WTC11 (cell line): ENCODE measurements at places on chromosomes 5 and 9. TPM values are rescaled to one million over a fixed set of nuclear protein-coding genes. Genes with fewer than 3 reads are reported as not detected.
A peak's percentile ranks its signal among the peaks of the same experiment; 100 is the strongest.

DNA sequence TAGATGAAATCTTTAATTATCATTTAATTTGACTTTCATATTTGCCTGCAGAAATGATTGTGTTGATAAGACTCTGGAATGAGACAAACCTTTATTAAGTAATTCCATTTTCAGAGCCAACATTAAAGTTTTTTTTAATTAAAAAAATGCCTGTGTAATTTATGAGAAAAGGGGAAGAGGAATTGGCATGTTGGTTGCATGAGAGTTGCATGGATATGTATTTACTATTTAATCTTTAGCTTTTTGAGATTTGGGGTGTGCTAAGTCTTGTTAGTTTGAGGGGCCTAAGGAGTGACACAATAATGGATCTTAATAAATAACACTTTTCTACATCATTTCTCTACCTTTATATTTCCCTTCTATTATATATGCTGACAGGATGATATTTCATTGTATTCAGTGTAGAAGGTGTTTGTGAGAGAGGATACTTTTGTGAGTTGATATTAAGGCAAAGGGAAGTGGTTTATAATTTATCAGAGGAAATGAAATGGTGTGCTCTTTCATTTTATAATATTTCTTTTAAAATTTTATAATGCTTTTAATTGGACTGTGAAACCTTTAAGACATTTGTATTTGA, 54.9 kb downstream of the PIK3R1 start:
- no peak for DNase-seq
- peaks cover 20% of the 10 kb centered on the region for H3K4me1 ChIP-seq
- no peak overlapping the region for H3K27ac ChIP-seq
- no peak overlapping the region for H3K4me3 ChIP-seq
- peaks cover 2% of the 10 kb centered on the region; the same call in 1 of the 2 replicates for H3K36me3 ChIP-seq

The EGFLAM gene
- total RNA-seq = 1.1 to 1.3 TPM (median 1.1 TPM) in 3 replicates

GRCh38 chr5:59790376-59790775, 103.2 kb downstream of the PDE4D start:
- 0 out of 2 replicates have a peak overlapping the region, but pooled peaks have one; percentile 9 for H3K27ac ChIP-seq
- H3K4me1 ChIP-seq = peaks cover 16% of the 10 kb centered on the region
- no peak for DNase-seq
- no peaks in the 10 kb centered on the region for H3K36me3 ChIP-seq

GRCh38 chr9:89071591-89071990, 80.3 kb downstream of the S1PR3 start:
- H3K36me3 ChIP-seq = peaks cover 6% of the 10 kb centered on the region; the same call in 1 of the 2 replicates
- DNase-seq = no peak
- H3K27me3 ChIP-seq = no peaks in the 10 kb centered on the region
- H3K27ac ChIP-seq = no peak overlapping the region
- no peak overlapping the region for H3K4me3 ChIP-seq

- no peak overlapping the region for H3K4me3 ChIP-seq
- DNase-seq = no peak
- no peaks in the 10 kb centered on the region for H3K27me3 ChIP-seq
Measured at GRCh38 chr5:109164001-109164400, 245.8 kb downstream of the PJA2 start.

DNA sequence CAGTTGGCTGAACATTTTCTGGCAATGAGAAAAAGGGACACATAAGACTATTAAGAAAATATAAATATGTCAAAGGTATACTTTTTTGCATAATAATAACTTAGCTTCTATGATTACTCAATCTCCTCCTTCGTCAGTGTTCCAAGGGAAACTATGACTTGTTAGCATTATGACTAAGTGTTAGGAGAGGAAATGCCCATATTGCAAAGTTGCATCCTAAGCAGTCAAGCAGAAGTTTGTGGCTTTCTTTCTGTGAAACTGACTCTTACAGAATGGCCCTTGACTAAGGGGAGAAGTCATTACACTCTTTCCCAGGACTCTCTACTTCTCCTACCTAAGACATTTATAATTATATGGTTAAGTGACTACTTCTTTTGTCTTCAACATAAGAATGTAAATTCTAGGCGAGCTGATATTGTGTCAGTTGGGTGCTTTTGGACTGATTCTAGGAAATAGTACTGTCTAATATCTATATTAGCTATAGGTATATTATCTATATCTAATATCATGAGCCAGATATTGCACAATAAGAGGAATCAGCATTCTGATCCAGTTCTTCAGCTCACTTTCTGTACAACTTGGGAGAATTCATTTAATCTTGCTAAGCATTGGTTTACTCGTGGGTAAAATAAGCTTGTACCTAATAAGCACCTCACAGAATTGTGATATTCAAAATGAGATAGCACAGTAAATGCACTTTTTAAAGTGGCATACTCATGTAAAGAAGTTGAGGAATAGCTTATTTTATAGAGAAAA, 16.4 kb upstream of the SPINK6 start:
- H3K36me3 ChIP-seq = no peaks in the 10 kb centered on the region
- no peaks in the 10 kb centered on the region for H3K4me1 ChIP-seq
- H3K27me3 ChIP-seq = no peaks in the 10 kb centered on the region
- no peak overlapping the region for H3K27ac ChIP-seq
- no peak for DNase-seq

The SLC45A2 gene
- total RNA-seq = not detected in 3 replicates

DNA sequence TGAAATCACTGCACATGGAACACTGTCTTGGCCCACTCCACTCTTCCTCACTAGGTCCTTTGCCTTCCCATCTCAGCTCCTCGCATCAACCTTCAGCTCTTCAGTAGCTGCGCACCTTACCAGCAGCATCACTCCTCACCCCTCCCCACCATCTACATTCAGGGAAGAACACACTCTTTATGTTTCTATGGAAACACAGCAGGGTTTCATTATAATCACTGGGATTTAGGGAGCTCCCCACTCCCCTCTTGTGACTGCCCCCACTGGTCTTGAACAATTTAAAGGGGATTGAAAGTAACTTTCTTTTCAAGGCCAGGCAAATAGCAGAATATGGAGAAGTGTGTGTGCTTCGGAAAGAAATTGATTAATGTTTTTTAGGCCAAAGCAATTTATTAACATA, 111.2 kb downstream of the INSYN2B start:
- H3K4me3 ChIP-seq = no peak overlapping the region
- no peaks in the 10 kb centered on the region for H3K27me3 ChIP-seq
- peaks cover 4% of the 10 kb centered on the region for H3K4me1 ChIP-seq
- no peaks in the 10 kb centered on the region for H3K36me3 ChIP-seq
- no peak overlapping the region for H3K27ac ChIP-seq

The ZNF79 gene
- total RNA-seq = 7.6 to 9.0 TPM (median 7.7 TPM) in 3 replicates
